Gastrocnemius medialis (tissue), 4 donors: ENCODE measurements at places on chromosomes 3 and 15. TPM values are rescaled to one million over a fixed set of nuclear protein-coding genes. Genes with fewer than 3 reads are reported as not detected.

- H3K4me1 ChIP-seq, result no peaks in the 10 kb centered on the region
- peak overlapping the region; percentile 40 for H3K4me3 ChIP-seq
- no peaks in the 10 kb centered on the region for H3K27me3 ChIP-seq
- H3K27ac ChIP-seq, result peak overlapping the region; percentile 69
- no peaks in the 10 kb centered on the region for H3K36me3 ChIP-seq
- no peak for DNase-seq
These were observed 340 bp downstream of the TMEM44 start for GRCh38 chr3:194632809-194633348.

DNA sequence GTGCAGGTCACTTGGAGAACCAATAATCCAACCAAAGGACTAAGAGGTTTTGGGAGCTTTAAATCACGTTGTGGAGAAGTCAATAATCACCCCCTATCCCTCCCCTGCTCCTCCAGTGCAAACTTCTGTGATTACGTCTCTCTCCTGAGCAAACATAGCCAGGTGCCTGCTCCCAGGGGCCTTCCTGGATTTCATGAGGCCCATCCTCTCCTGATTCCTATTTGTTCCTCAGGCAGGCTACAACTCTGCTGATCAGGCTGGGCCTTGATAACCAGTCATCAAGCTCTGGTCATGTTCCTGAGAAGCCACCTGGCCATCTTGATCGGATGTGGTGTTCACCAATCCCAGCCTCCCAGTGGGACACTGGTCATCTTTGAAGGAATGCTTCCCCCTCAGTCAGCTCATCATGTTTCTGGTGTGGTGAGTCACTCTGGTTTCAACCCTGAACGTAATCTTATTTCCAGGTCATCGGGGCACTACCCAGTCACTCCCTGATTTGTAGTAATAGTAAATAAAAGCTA lies 2.9 kb upstream of the ZNF710 start:
- no peak for DNase-seq
- H3K4me1 ChIP-seq, result peaks cover 2% of the 10 kb centered on the region
- no peak overlapping the region for H3K27ac ChIP-seq
- H3K27me3 ChIP-seq, result no peaks in the 10 kb centered on the region
- H3K36me3 ChIP-seq, result no peaks in the 10 kb centered on the region

LMAN1L gene
- total RNA-seq, result not detected

GRCh38 chr3:4633078-4634004 lies 140.2 kb downstream of the ITPR1 start:
- no peak overlapping the region for H3K4me3 ChIP-seq
- no peak overlapping the region for H3K27ac ChIP-seq
- H3K4me1 ChIP-seq, result no peaks in the 10 kb centered on the region
- H3K36me3 ChIP-seq, result no peaks in the 10 kb centered on the region
- no peak for DNase-seq

- peaks cover 8% of the 10 kb centered on the region for H3K27me3 ChIP-seq
- H3K36me3 ChIP-seq, result no peaks in the 10 kb centered on the region
- H3K4me1 ChIP-seq, result no peaks in the 10 kb centered on the region
- H3K27ac ChIP-seq, result no peak overlapping the region
- no peak overlapping the region for H3K4me3 ChIP-seq
- no peak for DNase-seq
These were observed 32.4 kb upstream of the SLC6A11 start for GRCh38 chr3:10783360-10784351.

DNA sequence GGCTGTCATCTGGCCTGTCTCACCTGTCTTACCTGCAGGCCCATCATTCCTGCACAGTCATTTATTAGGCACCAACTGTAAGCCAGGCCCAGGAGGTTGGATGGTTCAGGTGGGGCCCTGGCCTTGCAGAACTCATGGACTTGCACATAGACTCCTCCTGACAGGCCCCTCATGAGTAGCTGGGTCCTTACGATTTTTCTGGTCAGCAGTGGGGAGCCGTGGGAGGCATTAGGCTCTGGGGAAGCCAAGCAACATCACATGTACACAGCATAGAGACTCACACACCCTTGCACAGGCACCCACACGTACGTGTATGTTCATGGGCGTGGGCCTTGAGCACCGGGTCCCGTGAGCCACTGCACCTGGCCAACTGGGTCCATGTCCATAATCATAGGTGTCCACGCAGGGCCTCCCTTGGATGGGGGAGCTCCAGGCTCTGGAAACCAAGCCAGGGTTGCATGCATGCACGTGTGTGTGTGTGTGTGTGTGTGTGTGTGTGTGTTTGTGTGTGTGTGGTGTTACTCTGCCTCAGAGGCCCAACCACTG lies 20.3 kb downstream of the CISH start:
- no peak overlapping the region for H3K4me3 ChIP-seq
- H3K27ac ChIP-seq, result peak overlapping the region; percentile 26
- H3K4me1 ChIP-seq, result peaks cover 49% of the 10 kb centered on the region

GRCh38 chr3:185971579-185971978 lies 33.8 kb upstream of the TRA2B start:
- no peaks in the 10 kb centered on the region for H3K36me3 ChIP-seq
- H3K4me3 ChIP-seq, result no peak overlapping the region
- DNase-seq, result no peak
- no peak overlapping the region for H3K27ac ChIP-seq
- H3K4me1 ChIP-seq, result no peaks in the 10 kb centered on the region

DNA sequence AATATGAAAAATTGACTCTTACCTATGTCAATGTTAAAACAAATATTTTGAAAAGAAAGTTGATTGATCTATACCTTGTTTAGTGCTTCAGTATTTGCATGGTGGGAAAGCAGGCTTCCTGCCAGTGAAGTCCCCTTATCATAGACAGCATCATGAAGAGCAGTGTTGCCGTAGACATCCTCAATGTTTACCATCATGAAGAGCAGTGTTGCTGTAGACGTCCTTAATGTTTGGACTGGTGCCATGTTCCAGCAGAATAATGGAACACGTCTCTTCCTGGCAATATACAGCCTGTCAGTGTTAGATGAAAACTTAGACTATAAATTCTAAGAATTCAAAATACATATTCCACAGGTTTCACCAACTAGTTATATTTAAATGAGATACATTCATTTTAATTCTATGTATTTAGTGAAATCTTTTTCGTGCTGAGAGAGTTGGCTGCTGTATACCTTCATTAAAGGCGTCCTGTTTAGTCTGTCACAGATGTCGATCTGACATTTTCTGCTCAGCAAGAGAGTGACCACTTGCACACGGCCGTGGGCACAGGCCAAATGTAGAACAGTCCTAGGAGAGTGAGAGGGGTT lies 116.8 kb downstream of the LMLN start:
- H3K36me3 ChIP-seq, result no peaks in the 10 kb centered on the region
- H3K27ac ChIP-seq, result no peak overlapping the region
- DNase-seq, result no peak

GOLGA8R gene
- 1.0 TPM for total RNA-seq

GRCh38 chr3:108407886-108408285 lies 102.5 kb downstream of the MYH15 start:
- H3K27ac ChIP-seq, result no peak overlapping the region
- no peak for DNase-seq
- no peaks in the 10 kb centered on the region for H3K27me3 ChIP-seq
- no peak overlapping the region for H3K4me3 ChIP-seq
